ENCODE measurements at places on chromosomes 6 and 20. TPM values are rescaled to one million over a fixed set of nuclear protein-coding genes. Genes with fewer than 3 reads are reported as not detected.

GRCh38 chr20:35947489-35947888, 6.8 kb downstream of the SCAND1 start:
- DNase-seq = no peak

EIF6 gene
- total RNA-seq = 89.7 TPM

THEMIS gene
- 0.37 TPM for total RNA-seq

- DNase-seq = no peak
Measured at GRCh38 chr6:157490611-157491269, 109.8 kb downstream of the ZDHHC14 start.

GRCh38 chr6:169714178-169714577, 10.1 kb downstream of the PHF10 start:
- DNase-seq = no peak

Measured in posterior vena cava (tissue), 2 donors.